ENCODE measurements at places on chromosomes 5 and 9.

DNA sequence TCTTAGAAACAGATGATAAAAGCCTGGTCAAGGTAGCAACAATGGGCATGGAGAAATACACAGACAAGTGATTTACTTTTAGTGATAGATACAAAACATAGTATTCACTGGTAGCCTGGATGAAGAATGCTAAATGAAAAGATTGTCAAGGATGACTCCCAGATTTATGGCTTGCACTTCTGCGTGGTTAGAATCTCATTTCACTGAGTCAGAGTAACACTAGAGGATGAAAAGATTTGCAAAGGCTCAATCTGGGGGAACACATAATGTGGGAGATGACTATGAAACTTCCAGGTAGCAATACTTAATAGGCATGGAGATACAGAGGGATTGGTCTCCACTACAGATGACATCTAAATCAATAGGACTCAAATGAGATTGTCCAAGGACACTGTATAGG is 38.4 kb downstream of the AGTPBP1 start:
- no peak for DNase-seq

- no peak for DNase-seq
Measured at GRCh38 chr5:122311961-122312590, at the start of gene SNCAIP. Gene SNCAIP, plus strand, starts transcription at chr5:122312237. Its CDS starts 78,898 bp downstream, at chr5:122391135.

- DNase-seq: peak; percentile 60
Measured at GRCh38 chr9:124110307-124110915, 98.8 kb downstream of the LHX2 start.

GRCh38 chr5:121373371-121373770 is 478.3 kb upstream of the FTMT start:
- no peak for DNase-seq

- DNase-seq: no peak
Measured at GRCh38 chr9:75104607-75105006, 16.3 kb downstream of the OSTF1 start.

GRCh38 chr5:20678814-20679298 is 690.9 kb upstream of the CDH18 start:
- DNase-seq: no peak

DNA sequence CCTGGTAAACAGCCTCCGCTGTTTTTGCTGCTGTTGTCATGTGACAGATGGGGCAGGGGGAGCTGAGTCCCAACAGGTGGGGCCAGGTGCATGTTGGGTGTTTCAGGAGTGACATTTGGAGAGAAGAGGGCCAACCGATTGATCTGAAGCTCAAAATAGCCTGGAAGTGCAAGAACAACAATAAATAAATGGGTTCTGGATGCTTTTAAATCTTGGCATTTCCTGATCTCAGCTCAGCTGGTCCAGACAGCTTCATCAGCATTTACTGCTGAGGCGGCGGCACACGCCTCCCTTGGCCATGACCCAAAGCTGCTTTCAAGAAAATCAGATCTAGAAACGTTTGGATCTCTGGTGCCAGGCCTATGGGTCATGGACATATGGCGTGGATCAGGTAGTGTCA is 70.5 kb downstream of the PPARGC1B start:
- DNase-seq: no peak

DNA sequence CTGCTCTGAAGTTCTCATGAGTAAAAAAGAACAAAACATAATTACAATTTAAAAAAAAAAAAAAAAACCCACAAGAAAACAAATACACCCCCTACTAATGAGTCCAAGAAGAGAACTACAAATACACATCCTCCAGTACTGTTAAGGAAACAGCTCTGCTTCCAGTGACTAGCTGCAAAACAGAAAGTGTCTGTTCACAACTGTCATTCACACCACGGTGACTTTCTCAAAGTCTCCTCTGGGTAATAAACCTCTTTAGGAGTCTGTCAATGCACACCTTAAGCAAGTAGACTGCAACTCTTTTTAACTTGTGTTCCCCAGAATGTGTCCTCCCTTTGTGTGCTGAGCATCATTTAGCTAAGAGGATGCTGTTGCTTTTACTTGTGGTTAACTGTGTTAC is 6.2 kb downstream of the REEP5 start:
- DNase-seq: no peak

- DNase-seq: no peak
Measured at GRCh38 chr9:77815260-77815659, 167.1 kb upstream of the GNA14 start.

- no peak for DNase-seq
Measured at GRCh38 chr5:103234239-103234975, 24.2 kb upstream of the MACIR start.

- no peak for DNase-seq
Measured at GRCh38 chr9:127386249-127386648, 10.7 kb upstream of the SLC2A8 start.

DNA sequence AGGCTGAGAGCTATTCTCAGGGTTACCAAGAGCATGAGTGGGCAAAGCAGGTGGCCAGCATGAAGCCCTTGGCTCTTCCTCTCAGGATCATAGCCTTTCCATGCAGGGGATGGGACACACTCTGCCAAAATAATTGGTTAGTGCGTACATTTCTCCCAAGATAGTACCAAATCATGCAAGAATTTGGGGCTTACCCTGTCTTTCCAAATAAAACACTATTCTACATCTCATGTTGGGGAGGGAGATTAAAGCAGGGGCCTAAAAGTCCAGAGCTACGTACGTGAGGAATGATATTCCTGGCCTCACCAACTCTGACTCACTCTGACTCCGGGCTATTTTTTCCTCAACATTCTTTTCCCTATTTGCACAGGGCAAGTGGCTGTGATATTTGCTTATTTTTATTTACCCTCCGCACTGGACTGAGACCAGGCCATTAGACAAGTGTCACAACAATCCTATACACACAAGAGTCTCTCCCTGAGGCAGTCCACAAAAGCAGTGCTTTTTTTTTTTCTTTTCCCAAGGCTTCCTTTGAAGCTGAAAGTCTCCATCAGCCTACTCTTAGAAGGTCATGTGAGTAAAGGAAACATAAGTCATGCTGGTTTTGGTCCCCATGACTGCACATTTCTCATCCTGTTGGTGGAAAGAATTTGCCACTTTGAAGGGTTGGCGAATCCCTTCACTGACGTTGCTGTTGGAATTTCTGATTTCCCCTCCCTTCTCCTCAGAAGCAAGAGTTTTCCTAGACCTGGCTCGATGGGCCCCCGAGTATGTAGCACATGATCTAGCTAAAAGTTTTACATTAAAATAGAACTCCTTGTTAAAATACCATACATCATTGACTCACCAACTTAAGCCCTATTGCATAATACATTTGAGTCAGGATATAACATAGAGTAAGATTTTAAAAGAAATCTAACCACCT is 40.0 kb downstream of the TMEM252 start:
- DNase-seq: no peak

- DNase-seq: no peak
Measured at GRCh38 chr9:128992995-128993394, 35.1 kb downstream of the SH3GLB2 start.

GRCh38 chr5:110224050-110224449 is 502.4 kb downstream of the TMEM232 start:
- no peak for DNase-seq

DNA sequence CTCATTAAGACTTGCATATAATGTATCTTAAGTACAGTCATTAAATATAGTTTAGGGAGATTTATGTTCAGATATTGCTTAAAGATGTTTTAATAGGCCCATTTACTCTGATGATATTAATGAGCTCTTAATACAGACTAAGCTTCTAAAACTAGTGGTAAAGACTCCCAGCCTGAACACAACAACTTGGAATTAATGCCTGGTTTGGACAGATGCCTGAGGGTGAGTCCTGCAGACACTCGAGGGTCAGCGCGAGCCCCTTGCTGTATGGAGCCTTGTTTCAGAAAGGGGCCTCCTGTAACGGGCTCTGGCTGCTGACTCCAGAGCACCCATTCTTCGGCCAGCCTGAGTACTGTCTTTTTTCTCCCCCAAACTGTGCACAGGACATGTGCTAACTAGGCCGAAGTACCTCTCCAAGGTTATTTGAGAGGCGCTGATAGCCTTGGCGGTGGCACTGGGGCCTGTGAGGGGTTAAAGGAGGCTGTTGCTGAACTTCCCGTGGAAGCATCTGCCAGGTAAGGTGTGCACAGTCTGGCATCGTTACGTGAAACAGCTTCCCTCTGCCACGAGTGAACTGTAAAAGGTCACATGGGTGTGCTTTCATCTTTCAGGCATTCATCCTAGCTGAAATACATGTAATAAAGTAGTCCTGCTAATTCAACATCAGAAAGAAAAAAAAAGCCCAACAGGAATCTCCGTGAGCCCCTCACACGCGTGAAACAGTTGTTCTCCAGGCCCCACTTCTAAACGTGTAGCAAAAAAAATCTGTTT is 113.4 kb downstream of the MVB12B start:
- no peak for DNase-seq

- peak; percentile 25 for DNase-seq
Measured at GRCh38 chr5:141603923-141604717, 14.7 kb downstream of the DIAPH1 start.

GRCh38 chr5:128038643-128039042 is 44.9 kb upstream of the SLC12A2 start:
- no peak for DNase-seq

Data from activated CD4-positive, alpha-beta memory T cell treated with anti-CD3 and anti-CD28 coated beads, Interleukin-2, amount 10 ng/mL, durations not matched to agents 7 days and 5 days (primary cell).